ENCODE measurements at places on chromosomes 6 and 20. TPM values are rescaled to one million over a fixed set of nuclear protein-coding genes. Genes with fewer than 3 reads are reported as not detected.

RAET1G gene
- total RNA-seq, result not detected

OR2H1 gene
- not detected for total RNA-seq

MAS1L gene
- total RNA-seq, result not detected

SLC26A8 gene
- 0.44 TPM for total RNA-seq

DNA sequence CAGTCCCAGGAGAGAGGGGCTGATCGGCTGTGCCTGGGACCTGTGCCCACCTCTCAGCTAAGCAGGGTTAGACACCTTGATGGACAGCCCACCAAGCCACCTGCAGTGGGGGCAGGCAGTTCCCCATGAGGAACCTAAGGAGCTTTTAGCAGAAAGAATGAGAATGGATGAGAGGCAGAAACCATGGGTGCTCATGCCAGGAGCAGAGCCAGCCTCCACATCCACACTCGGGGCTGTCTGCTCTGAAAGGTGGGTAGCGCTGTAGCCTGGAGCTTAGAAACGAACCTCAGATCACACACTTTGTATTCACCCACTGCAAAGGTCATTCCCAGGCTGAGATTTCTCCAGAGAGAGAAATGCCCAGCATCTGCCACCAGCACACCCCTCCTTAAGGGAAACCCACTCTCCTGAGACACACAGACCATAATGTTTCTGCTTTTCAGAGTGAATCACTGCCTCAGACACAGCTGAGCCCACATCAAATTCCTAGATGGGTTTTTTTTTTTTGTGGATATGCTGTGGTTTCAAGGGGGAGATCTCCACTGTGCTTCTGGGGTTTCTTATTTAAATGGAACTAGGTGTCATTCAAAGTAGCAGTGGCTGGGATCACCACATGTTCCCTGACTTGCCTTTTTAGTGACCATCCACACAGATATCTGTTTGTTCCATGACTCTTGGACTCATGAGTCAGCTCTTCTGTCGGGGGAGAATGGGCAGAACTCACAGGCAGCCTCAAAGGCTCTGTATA is 218.9 kb downstream of the EYA2 start:
- H3K4me3 ChIP-seq, result no peak overlapping the region
- DNase-seq, result no peak

- no peak overlapping the region for H3K27ac ChIP-seq
- no peak for DNase-seq
- H3K4me1 ChIP-seq, result no peaks in the 10 kb centered on the region
- H3K36me3 ChIP-seq, result peaks cover 3% of the 10 kb centered on the region
- H3K4me3 ChIP-seq, result no peak overlapping the region
Measured at GRCh38 chr6:20771409-20771808, 237.2 kb downstream of the CDKAL1 start.

- no peak for DNase-seq
- H3K36me3 ChIP-seq, result no peaks in the 10 kb centered on the region
- no peaks in the 10 kb centered on the region for H3K4me1 ChIP-seq
- no peak overlapping the region for H3K27ac ChIP-seq
- H3K4me3 ChIP-seq, result no peak overlapping the region
Measured at GRCh38 chr6:134665029-134665723, 284.7 kb downstream of the ALDH8A1 start.

DNA sequence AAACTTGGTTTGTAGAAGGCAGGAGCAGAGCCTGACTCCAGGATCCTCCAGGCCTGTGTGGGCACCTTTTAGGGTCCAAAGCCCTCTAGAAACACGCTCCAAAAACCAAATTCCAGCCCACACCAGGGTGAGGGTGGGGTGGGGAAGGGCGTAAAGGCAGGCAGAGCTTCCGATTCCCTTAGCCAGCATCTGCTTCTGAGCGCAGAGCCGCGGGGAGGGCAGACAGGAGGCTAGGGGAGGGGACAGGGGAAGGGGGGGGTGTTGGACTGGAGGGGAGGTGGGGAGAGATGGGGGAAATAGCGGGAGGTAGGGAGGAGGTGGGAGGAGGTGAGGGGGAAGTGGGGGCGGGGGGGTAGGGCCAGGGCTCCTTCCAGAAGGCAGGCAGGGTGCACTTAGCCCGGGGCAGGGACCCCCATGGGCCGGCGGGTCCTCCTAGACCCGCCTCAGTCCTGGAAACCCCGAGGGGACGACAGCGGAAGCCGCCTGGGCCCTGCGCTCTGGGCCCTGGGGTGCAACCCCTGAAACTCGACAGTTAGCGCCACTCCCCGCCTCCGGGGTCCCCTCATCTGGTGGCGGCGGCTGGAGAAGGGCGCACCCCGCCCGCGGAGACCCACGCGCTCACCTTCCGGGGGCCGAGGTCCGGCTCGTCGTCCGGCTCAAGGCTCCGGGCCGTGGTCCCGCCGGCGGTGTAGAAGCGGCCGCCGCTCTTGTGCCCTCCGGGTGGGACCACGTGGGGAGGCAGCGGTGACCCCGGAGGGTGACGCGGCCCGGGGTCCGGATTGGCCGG is 22.0 kb upstream of the FRMD1 start:
- H3K4me3 ChIP-seq, result no peak overlapping the region
- no peaks in the 10 kb centered on the region for H3K36me3 ChIP-seq
- no peaks in the 10 kb centered on the region for H3K4me1 ChIP-seq
- DNase-seq, result no peak

- H3K36me3 ChIP-seq, result peaks cover 13% of the 10 kb centered on the region
- H3K4me1 ChIP-seq, result peaks cover 85% of the 10 kb centered on the region
- peak overlapping the region; percentile 76 for H3K4me3 ChIP-seq
- no peaks in the 10 kb centered on the region for H3K27me3 ChIP-seq
- DNase-seq, result no peak
Measured at GRCh38 chr20:3901028-3901705, 12.0 kb downstream of the PANK2 start.

DNA sequence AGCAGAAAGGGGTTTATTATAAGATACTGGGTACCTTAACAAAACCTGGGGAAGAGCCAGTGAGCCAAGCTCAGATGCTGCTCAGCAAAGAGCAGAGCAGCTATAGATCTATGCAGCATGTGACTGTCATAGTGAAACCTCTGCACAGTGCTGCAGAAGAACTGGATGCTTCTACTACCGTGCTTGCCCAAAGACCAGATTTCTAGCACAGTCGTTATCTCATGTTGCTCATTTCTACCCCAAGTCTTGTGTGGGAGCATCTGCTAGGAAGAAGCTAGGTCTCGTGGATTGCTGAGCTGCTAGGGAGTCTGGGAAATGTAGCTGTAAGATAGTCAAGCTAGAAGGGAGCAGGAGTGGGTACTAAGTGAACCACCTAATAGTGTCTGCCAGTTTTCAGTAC is 31.7 kb upstream of the GNRH2 start:
- H3K27ac ChIP-seq, result peak overlapping the region; percentile 98
- H3K36me3 ChIP-seq, result peaks cover 22% of the 10 kb centered on the region
- H3K4me3 ChIP-seq, result peak overlapping the region; percentile 79
- H3K27me3 ChIP-seq, result no peaks in the 10 kb centered on the region
- peaks cover 80% of the 10 kb centered on the region for H3K4me1 ChIP-seq

DNA sequence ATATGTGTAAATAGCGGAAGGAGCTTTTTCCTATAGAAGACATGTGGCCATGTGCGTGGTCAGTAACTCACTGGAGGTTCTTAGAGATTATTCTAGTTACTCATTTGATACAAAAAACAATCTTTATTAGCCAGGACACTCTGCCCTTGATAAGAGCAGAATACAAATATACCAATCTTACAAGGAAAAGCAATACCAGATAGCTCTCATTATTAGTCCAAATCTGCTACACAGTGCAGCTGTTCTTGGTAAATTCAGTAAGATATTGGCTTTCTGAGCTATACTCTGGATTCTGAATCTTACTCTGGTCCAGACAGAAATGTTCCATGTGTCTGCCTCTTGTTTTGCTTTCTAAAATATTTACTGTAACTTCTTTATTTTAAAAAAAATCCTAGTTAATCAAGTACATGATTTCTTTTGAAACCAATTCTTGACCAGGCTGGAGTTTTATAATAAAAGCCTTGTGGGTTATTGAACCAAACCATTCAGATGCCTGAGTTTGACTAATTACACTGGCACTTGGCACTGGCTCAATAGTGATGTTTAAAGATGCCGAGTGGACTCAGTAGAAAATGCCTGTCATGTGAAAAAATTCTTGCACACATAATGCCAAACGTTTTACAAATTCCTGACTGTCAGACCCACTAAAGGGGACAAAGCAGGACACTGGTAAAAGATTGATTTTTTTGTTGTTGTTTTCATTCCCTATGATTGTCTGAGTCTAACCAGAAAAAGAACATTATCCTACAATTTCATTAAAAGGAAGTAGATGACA is 242.8 kb upstream of the TCF21 start:
- no peak overlapping the region for H3K27ac ChIP-seq
- H3K36me3 ChIP-seq, result no peaks in the 10 kb centered on the region
- no peak overlapping the region for H3K4me3 ChIP-seq

- DNase-seq, result no peak
- H3K4me3 ChIP-seq, result no peak overlapping the region
- no peaks in the 10 kb centered on the region for H3K4me1 ChIP-seq
- no peaks in the 10 kb centered on the region for H3K27me3 ChIP-seq
- no peaks in the 10 kb centered on the region for H3K36me3 ChIP-seq
- no peak overlapping the region for H3K27ac ChIP-seq
Measured at GRCh38 chr20:55569084-55569483, 436.2 kb downstream of the CBLN4 start.

DNA sequence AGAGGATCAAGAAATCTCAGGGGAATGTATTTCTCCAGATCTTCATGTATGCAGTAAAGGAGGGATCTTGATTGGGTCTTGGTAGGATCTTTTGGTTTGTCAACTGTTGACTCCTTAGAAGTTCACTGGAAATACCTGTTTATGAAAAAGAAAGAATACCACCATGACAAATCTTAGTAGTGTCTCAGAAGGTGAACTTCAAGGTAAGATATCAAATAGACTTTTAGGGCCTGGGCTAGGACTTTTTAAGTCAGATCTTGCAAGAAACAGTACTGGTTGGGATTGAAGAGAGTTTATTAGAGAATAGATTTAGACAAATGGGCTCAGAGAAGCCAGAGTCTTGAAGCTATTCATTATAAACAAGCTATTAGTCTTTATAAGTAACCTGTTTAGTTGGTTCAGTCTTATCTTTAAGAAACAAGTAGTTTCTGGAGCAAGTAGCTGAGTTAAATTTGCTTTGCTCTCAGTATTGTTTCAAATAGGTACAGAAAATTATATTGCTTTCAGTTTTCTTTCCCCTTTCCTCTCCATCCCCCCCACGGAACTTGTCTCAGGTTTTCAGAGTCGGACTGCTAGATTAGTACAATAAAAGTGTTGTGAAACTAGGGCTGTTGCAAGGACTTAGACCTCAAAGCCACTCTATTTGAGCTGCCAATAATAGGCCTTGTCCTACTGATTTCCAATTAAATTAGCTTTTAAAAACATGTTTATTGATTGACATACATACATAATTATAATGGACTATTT is 529.1 kb upstream of the CITED2 start:
- no peaks in the 10 kb centered on the region for H3K36me3 ChIP-seq
- H3K27ac ChIP-seq, result no peak overlapping the region
- peaks cover 7% of the 10 kb centered on the region for H3K27me3 ChIP-seq

- peaks cover 21% of the 10 kb centered on the region for H3K36me3 ChIP-seq
- H3K4me1 ChIP-seq, result no peaks in the 10 kb centered on the region
- no peaks in the 10 kb centered on the region for H3K27me3 ChIP-seq
- H3K4me3 ChIP-seq, result no peak overlapping the region
- H3K27ac ChIP-seq, result no peak overlapping the region
- no peak for DNase-seq
Measured at GRCh38 chr6:151016107-151016506, 150.6 kb downstream of the MTHFD1L start.

DNA sequence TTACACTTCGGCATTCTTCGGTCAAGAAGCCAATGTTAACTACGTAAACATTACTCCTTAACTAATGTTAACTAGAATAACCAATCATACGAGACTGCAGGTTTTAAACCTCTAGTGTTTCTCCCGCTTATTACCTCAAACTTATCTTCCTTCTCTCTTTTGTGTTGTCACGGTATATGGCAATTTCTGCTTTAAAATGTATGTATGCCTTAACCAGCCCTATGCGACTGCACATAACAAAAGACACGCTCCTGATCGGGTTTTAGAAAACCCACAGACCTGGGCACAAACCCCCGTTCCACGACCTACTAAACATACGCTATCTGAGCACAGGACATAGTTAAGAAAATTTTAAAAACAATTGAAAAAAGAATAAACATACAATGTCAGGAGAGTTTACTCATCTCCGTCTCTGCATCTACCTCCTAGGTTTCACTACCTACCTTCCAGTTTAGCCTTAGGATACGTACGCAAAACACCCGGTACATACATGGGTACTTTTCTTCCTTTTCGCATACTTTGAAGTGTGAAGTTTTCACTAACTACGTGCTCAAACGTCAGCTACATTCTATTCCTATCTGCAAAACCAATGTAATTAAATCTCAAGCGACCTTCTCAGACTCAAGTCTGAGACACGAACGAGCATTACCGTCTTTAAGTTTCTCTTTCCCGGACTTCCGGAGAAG is 1.1 kb downstream of the CD164 start:
- peak overlapping the region; percentile 100 for H3K27ac ChIP-seq
- peaks cover 62% of the 10 kb centered on the region for H3K4me1 ChIP-seq
- H3K27me3 ChIP-seq, result no peaks in the 10 kb centered on the region
- DNase-seq, result no peak
- peak overlapping the region; percentile 92 for H3K4me3 ChIP-seq
- peaks cover 18% of the 10 kb centered on the region for H3K36me3 ChIP-seq

DNA sequence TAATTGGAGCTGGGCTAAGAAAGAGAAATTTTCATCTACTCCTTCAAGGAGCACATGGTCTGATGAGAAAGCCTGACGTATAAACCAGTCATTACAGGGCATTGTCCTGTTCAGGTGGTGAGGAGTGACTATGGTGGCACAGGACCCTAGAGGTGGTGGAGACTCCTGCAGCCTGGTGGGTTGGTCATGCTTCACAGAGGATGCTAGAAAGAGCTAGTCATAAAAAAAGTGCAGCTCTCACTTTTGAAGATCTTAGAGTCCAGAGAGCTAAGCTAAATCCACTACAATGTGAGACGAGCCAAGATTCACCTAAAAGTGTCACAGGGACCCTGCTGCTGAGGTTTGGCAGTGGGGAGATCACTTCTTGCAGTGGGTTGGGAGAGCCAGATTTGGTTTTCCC is 9.8 kb upstream of the ZNF831 start:
- H3K4me1 ChIP-seq, result peaks cover 89% of the 10 kb centered on the region
- DNase-seq, result no peak
- H3K27me3 ChIP-seq, result no peaks in the 10 kb centered on the region
- no peak overlapping the region for H3K4me3 ChIP-seq
- peaks cover 2% of the 10 kb centered on the region for H3K36me3 ChIP-seq

- peaks cover 6% of the 10 kb centered on the region for H3K27me3 ChIP-seq
- H3K36me3 ChIP-seq, result no peaks in the 10 kb centered on the region
- DNase-seq, result no peak
Measured at GRCh38 chr6:69571234-69571633, 225.6 kb downstream of the LMBRD1 start.

DNA sequence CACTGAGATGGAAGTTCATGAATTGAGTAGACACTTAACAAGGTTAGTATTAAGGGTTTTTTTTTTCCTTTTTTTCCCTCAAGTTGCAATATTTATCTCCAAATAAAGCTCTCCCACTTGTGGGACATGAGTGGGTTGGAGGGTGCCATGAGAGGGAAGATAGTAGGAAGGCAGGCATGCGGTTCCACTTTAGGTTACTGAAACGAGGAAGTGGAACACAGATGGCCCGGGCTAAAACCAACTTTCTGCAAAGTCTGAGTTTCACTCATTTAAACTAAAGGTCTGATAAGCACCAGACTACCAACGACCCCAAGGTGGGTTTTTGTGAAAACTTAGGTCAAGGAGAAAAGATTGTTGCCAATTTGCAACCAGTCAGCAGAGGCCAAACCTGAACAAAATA is 42.2 kb downstream of the TBC1D7 start:
- DNase-seq, result no peak
- H3K4me1 ChIP-seq, result no peaks in the 10 kb centered on the region
- H3K27me3 ChIP-seq, result no peaks in the 10 kb centered on the region
- H3K36me3 ChIP-seq, result peaks cover 15% of the 10 kb centered on the region
- no peak overlapping the region for H3K4me3 ChIP-seq

- peak overlapping the region; percentile 55 for H3K27ac ChIP-seq
- DNase-seq, result peak; percentile 48
- H3K4me3 ChIP-seq, result peak overlapping the region; percentile 6
- H3K27me3 ChIP-seq, result no peaks in the 10 kb centered on the region
- peaks cover 13% of the 10 kb centered on the region for H3K36me3 ChIP-seq
Measured at GRCh38 chr6:42374018-42374669, 77.6 kb downstream of the TRERF1 start.
